Activated B cell treated with CpG ODN at 0.5 μM for 24 hours (primary cell): ENCODE measurements at places on chromosomes 12 and 14. TPM values are rescaled to one million over a fixed set of nuclear protein-coding genes. Genes with fewer than 3 reads are reported as not detected.

LPAR5 gene
- total RNA-seq = 27.7 and 30.4 TPM in 2 replicates

TRIM9 gene
- 0.24 and 0.67 TPM in 2 replicates for total RNA-seq

GRCh38 chr14:58873228-58873953, 235.6 kb downstream of the DACT1 start:
- H3K4me3 ChIP-seq = no peak overlapping the region
- H3K27ac ChIP-seq = no peak overlapping the region
- no peaks in the 10 kb centered on the region for H3K36me3 ChIP-seq

- H3K36me3 ChIP-seq = no peaks in the 10 kb centered on the region
- no peak for DNase-seq
- peaks cover 8% of the 10 kb centered on the region for H3K27me3 ChIP-seq
These were observed 46.7 kb downstream of the PTGER2 start for GRCh38 chr14:52360831-52361230.

DNA sequence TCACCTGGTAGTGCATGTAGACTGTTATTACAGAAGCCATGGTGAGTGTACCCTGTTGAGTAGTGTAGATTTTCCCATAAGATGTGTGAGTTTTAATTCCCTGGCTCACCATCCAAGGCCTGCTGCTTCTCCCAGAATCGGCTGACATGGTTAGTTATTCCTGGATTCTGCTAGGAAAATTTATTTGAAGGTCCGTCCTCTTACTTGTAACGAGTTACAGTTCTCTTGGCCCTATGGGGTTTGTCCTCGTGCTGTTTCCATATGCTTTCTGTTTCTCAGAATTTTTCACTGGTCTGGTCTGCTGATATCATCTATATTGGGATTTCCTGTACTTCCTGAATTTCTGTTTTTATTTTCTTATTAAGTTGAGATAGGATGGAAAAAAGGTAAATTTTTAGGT, 423.3 kb upstream of the RGS6 start:
- peaks cover 15% of the 10 kb centered on the region for H3K4me1 ChIP-seq
- DNase-seq = no peak
- H3K27ac ChIP-seq = no peak overlapping the region
- peaks cover 36% of the 10 kb centered on the region for H3K36me3 ChIP-seq

GRCh38 chr12:20120403-20120725, 248.0 kb upstream of the PDE3A start:
- DNase-seq = no peak
- H3K4me3 ChIP-seq = no peak overlapping the region
- no peaks in the 10 kb centered on the region for H3K4me1 ChIP-seq

GRCh38 chr12:38813923-38814322, 91.5 kb downstream of the CPNE8 start:
- H3K27me3 ChIP-seq = no peaks in the 10 kb centered on the region
- no peak for DNase-seq
- no peak overlapping the region for H3K27ac ChIP-seq
- H3K4me1 ChIP-seq = peaks cover 2% of the 10 kb centered on the region
- no peaks in the 10 kb centered on the region for H3K36me3 ChIP-seq
- H3K4me3 ChIP-seq = no peak overlapping the region
